ENCODE measurements at places on chromosomes 6 and 20.

- no peak for DNase-seq
These were observed 74.1 kb upstream of the PAK5 start for GRCh38 chr20:9912858-9913434.

DNA sequence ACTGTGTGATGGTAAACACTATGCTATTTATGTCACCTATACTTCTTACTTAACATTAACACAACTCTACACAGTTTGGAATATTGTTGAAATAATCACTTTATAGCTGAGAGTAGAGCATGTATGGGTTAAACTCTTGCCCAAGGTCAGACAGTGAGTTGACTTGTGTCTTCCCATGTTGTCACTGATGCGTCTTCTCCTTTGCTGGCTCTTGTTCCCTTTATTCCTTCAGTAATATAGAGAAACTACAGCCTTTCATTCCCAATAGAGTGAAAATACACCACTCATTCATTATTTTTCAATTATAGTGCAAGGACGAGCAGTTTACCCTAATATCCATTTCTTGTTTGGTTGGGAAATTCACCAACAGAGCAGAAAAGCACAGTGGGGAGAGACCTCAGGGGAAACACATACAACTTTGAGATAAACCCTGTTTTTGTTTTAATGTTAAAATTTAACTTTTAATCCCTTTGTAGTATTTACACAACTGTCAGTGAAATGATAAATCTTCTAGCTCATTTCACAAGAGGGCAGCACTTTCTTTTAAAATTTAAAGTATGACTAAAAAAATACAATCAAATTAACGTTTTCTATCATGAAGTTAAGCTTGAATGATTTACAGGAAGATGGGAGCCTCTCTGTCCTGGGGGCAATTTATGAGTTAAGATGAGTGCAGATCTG lies 363.0 kb downstream of the UTRN start:
- DNase-seq = no peak

- no peak for DNase-seq
These were observed 5.3 kb downstream of the PHIP start for GRCh38 chr6:79072640-79073181.

GRCh38 chr20:57071283-57071731 lies 195.1 kb downstream of the BMP7 start:
- no peak for DNase-seq

- no peak for DNase-seq
These were observed 93.6 kb downstream of the PCSK2 start for GRCh38 chr20:17320456-17320855.
